RKO (cell line): ENCODE measurements at places on chromosomes 5 and 9.

DNA sequence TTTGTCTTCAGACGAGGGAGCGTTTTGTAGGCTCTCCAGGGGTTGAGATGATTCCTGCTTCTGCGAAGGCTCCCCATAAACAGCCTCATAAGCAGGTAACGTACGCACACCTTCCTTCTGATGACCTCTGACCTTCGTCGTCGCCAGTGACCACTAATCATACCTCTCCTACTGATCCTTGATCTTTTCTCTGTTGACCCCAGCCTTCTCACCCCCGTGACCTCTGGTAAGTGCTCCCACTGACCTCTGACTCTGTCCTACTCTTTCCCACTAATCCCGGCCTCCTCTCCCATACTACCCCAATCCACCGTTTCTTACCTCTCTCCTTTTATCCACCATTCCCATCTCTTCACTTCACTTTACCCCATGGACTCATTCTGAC, 345 bp downstream of the DNAI1 start:
- no peak for DNase-seq

- DNase-seq: no peak
These were observed 144.7 kb downstream of the COL23A1 start for GRCh38 chr5:178445534-178445933.

DNA sequence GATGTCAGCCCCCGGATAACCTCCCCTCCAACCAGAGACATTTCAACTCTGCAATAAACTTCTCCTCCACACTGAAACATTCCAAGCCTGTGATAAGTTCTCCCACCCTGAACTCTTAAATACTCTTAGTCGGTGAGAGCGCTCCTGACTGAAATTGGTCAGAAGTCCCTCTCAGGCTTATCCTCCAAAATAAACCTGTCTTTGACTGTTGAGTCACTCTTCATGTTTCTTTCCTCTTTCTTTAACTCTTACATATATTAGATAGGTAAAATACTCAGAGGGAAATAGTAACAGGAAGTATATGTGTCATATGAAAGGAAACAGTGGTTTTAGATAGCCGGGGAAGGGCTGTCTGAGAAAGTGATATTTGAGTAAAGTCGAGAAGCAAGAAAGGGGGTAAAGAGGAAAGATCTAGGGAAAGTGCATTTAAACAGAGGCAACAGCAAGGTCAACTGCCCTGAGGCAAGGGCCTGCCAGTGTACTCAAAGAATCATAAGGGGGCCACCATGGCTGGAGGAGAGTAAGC, 11.0 kb upstream of the FAM81B start:
- DNase-seq: no peak

- DNase-seq: peak; percentile 91
These were observed 57.8 kb upstream of the RAI14 start for GRCh38 chr5:34598177-34598794.
